ENCODE measurements at places on chromosomes 5 and 9.

GRCh38 chr5:92309336-92309991 lies 926.3 kb upstream of the ARRDC3 start:
- DNase-seq, result no peak

GRCh38 chr5:67341478-67341877 lies 144.9 kb upstream of the CD180 start:
- no peak for DNase-seq

DNA sequence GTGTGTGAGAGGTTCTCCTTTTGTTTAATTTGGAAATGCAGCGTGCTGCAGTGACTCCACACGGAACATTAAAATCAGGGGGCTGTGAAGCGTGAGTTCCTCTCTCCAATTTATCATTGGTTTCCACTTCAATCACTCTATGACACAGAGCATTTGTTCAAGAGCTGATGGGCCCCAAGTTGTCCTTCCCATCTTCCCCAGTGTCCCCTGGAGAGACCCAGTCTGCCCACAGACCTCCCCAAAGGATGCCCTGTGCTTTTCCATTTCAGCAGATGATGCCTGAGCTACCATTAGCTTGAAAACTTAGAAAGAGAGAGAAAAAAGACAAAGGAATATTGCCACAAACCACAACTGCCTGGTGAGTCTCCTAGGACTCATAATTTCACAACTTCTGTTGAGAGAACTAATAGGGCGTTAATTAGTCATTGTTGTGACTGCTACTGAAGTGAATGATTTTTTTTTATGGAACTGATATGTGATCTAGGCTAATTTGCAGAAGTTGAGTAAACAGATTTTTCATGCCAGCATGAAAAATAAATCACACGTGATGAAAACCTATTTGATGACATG lies 772.7 kb downstream of the SEMA5A start:
- no peak for DNase-seq

DNA sequence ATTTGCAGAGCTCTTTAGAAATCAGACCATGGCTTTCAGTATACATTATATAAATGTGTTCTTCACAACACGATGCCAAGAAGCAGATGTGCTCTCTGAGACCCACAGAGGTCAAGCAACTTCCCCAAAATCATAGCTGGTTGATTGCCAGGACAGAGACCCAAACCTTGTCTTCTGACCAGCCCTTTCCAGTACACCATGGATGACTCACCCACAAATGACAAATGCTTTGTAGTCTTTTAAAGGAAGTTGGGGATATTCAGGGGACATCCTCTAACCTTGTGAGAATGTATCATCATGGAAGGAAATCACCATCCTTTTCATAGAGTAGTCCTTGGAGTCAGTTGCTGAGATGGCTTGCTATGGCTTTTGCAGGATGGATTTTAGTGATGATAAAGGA lies 30.1 kb downstream of the ZNF462 start:
- no peak for DNase-seq

DNA sequence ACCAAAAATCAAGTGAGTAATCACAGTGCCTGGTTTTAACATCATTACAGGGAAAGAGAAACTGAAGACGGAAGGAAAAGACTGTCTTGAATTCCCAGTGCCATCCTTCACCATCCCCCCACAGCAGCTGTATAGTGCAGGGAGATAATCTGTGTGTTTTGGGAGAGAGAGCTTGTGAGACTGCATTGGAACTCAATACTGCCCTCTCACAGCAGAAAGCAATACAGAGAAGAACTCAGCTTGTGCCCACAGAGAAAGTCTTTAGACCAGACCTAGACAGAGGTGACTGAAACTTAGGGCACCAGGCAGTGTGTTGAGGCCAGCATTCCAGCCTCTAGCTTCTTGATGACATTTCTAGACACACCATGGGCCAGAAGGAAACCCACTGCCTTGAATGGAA lies 754.7 kb upstream of the CDH6 start:
- no peak for DNase-seq

GRCh38 chr5:16992006-16992405 lies 55.9 kb upstream of the MYO10 start:
- no peak for DNase-seq

GRCh38 chr5:160960592-160960991 lies 108.6 kb upstream of the ATP10B start:
- DNase-seq, result no peak

GRCh38 chr5:168151041-168151440 lies 140.4 kb upstream of the WWC1 start:
- no peak for DNase-seq

GRCh38 chr5:166497496-166498104 lies 1793.8 kb upstream of the WWC1 start:
- no peak for DNase-seq

DNA sequence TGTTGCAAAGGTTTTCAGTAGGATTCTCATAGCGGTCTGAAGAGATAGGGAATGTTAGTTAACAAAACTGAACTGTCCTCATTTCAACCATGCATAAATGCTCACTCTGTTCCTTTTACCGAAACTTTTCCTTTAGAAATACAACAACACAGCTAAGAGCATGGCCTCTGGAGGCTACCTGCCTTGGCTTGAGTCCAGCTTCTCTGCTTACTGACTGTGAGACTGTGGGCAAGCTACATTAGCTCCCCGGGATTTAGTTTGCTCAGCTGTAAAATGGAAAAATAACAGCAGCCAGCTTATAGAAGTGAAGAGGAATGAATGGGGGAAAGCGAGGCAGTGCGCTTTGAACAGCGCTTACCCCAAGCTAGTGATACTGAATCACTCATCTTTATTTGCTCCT lies 507.9 kb upstream of the DAP start:
- DNase-seq, result no peak

GRCh38 chr9:95497772-95498171 lies 19.0 kb downstream of the PTCH1 start:
- no peak for DNase-seq

GRCh38 chr9:2453106-2453505 lies 168.5 kb upstream of the VLDLR start:
- no peak for DNase-seq

DNA sequence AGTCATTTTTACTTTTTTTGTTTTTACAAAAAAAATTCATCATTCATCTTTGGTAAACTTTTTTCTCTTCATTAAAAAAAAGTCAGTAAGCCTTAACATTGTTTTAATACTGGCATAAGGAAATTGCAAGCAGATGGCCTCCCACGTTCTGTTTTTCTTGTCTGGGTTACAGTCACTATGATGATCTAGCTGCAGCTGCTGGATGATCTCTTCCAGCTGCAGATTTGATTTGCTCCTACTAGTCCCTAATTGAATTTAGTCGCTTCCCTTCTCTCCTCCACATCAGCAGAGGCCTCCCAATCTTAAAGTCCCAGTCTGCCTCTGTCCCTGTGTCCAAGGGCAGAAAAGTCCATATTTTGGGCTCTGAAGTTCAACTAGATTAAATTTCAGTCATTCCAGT lies 106.8 kb upstream of the PTGER4 start:
- no peak for DNase-seq

DNA sequence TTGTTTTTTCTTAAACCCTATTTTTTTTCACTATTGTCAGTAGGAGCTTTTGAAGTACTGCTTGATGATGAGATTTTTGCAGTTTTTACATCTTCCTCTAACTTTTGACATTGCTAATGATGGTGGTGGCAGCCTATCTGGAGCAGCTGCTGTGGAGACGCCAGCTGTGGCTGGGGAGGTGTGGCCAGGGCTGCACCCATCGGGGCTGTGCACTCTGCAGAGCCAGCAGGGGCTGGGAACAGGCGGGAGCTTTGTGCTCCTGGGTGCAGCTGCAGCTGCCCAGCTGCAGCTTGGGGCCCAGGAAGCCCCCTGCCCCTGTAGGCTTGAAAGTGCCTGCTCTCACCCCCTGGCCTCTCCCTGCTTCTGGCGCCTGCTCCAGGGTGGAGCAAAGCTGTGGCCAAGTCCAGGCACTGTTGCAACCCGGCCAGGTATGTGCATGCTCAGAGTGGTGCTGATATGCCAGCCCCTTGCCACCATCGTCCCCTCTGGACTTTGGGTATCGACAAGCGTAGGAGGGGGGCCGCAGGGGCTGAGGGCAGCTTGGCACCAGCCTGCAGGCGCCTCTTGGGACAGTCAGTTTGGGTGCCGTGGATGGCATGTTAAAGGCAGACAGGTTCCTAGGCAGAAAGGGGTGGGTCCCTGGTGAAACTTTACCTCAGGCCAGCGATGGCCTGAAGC lies 39.2 kb downstream of the FER start:
- no peak for DNase-seq

- DNase-seq, result no peak
Measured at GRCh38 chr5:91367344-91367743, 15.8 kb downstream of the ARRDC3 start.

DNA sequence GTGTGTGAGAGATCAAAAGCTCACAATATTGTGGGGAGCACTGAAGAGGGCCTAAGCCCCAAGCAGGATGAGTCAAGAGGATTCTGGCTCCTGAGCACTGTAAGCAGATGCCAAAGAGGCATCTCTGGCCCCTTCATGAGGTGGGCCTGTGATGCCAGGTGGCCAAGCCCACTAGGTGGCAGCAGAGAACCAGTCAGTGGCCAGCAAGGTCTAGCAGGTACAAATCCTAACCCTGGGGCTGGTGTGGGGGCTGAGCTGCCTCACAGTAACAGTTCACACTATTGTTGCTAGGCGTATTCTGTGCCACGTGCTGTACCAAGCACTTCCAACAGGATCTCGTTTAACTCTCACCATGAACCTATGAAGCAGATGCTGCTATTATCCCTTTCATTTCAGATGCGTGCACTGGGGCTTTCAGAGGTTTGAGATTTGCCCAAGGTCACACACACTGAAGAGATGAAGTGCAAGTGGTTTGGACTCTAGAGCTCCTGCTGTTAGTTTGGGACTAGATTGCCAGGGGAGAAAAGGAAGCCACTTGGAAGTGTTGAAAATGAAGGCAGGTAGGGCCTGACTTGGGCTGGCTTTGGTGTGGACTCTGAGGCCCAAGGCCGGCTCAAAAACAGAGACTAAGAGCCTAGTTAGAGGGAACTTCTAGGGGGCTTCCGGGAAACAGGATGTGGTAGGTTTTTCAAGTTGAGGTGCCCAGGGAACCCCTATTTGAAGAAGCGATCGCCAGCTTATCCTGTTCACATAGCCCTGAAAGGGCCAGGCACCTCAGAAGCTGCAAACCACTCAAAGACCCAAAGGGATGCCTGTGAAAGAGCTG lies 4.4 kb upstream of the MLANA start:
- DNase-seq, result peak; percentile 82

DNA sequence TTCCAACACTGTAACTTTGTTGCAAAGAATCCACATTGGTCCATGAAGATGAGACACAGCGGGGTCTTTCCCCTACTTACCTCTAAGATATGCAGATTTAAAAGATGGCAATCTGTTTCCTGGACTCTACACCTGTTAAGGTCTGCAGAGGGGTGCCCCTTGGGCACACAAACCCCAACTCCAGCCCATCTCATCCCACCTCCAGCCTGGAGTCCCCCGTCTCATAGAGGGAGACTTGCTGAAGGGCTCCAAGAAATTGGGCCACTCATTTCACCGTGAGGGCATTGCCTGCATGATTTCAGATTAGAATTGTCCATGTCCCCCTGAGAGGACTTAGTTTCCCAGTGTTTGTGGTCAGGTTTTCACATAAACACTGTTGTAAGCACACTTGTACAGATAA lies 365.7 kb downstream of the IRX2 start:
- DNase-seq, result no peak

- no peak for DNase-seq
Measured at GRCh38 chr5:40416098-40416497, 263.6 kb upstream of the PTGER4 start.

GRCh38 chr5:180601591-180602480 lies 10.5 kb upstream of the SCGB3A1 start:
- DNase-seq, result no peak

- DNase-seq, result no peak
Measured at GRCh38 chr9:22210936-22211335, 201.8 kb upstream of the CDKN2B start.

- no peak for DNase-seq
Measured at GRCh38 chr5:119409235-119409815, 43.0 kb upstream of the HSD17B4 start.

GRCh38 chr5:135244620-135245021 lies 154.4 kb downstream of the MACROH2A1 start:
- no peak for DNase-seq
